ENCODE measurements at places on chromosomes 12 and 14. TPM values are rescaled to one million over a fixed set of nuclear protein-coding genes. Genes with fewer than 3 reads are reported as not detected.

The MAP3K12 gene
- 2.0 TPM for total RNA-seq

The GALC gene
- total RNA-seq, result 5.3 TPM

The MYF5 gene
- not detected for total RNA-seq

The NRXN3 gene
- total RNA-seq, result 0.60 TPM

The LRRC10 gene
- not detected for total RNA-seq

The KRT78 gene
- total RNA-seq, result 291 TPM

The TGM1 gene
- total RNA-seq, result 1,652 TPM

The CLEC4E gene
- not detected for total RNA-seq

The LRP1 gene
- 74.0 TPM for total RNA-seq

The TSHR gene
- total RNA-seq, result not detected

The SYT1 gene
- total RNA-seq, result 0.36 TPM

The AMN1 gene
- total RNA-seq, result 4.1 TPM
